ENCODE measurements at places on chromosomes 3 and 15. TPM values are rescaled to one million over a fixed set of nuclear protein-coding genes. Genes with fewer than 3 reads are reported as not detected.

ERICH6 gene
- total RNA-seq: not detected

CGNL1 gene
- total RNA-seq: 40.1 TPM

RBMS3 gene
- 62.8 TPM for total RNA-seq

LTK gene
- total RNA-seq: 1.7 TPM

ARL13B gene
- 11.3 TPM for total RNA-seq

ROPN1 gene
- not detected for total RNA-seq

SLC22A14 gene
- total RNA-seq: 1.7 TPM

CCR9 gene
- 0.18 TPM for total RNA-seq

SQOR gene
- total RNA-seq: 14.3 TPM

ASB14 gene
- total RNA-seq: 0.12 TPM

DLG1 gene
- total RNA-seq: 85.7 TPM

TKT gene
- total RNA-seq: 194 TPM

CAPN3 gene
- total RNA-seq: 121 TPM

GOLGA8J gene
- total RNA-seq: 0.12 TPM

MUC20 gene
- total RNA-seq: 36.7 TPM

XCR1 gene
- total RNA-seq: 0.35 TPM

C15orf61 gene
- total RNA-seq: 8.6 TPM

ZNF280D gene
- total RNA-seq: 48.9 TPM

DNAH12 gene
- total RNA-seq: 0.41 TPM

SKIL gene
- total RNA-seq: 73.5 TPM

IL5RA gene
- 0.88 TPM for total RNA-seq

CRABP1 gene
- total RNA-seq: 13.6 TPM

SHC4 gene
- total RNA-seq: 2.0 TPM

ZNF502 gene
- total RNA-seq: 8.0 TPM

ACKR2 gene
- 6.4 TPM for total RNA-seq

SAXO2 gene
- total RNA-seq: 2.5 TPM

TWF2 gene
- total RNA-seq: 36.0 TPM

SLC51A gene
- 1.9 TPM for total RNA-seq

MEX3B gene
- 16.7 TPM for total RNA-seq

CEMIP gene
- total RNA-seq: 1.6 TPM

EPHA3 gene
- total RNA-seq: 6.6 TPM

OR5H14 gene
- total RNA-seq: not detected

CHRNA7 gene
- 5.0 TPM for total RNA-seq
